ENCODE measurements at places on chromosomes 2 and 18. TPM values are rescaled to one million over a fixed set of nuclear protein-coding genes. Genes with fewer than 3 reads are reported as not detected.

GRCh38 chr2:127637725-127638252 is 8.2 kb upstream of the GPR17 start:
- peak; percentile 79 for DNase-seq

GRCh38 chr2:52345082-52345481 is 1313.2 kb upstream of the NRXN1 start:
- DNase-seq = no peak

The REG3G gene
- 0.43 TPM for total RNA-seq

The STPG4 gene
- total RNA-seq = 1.0 TPM

The POTEE gene
- 0.37 TPM for total RNA-seq

The SOX11 gene
- total RNA-seq = 13.3 TPM

The SPEG gene
- total RNA-seq = 15.6 TPM

DNA sequence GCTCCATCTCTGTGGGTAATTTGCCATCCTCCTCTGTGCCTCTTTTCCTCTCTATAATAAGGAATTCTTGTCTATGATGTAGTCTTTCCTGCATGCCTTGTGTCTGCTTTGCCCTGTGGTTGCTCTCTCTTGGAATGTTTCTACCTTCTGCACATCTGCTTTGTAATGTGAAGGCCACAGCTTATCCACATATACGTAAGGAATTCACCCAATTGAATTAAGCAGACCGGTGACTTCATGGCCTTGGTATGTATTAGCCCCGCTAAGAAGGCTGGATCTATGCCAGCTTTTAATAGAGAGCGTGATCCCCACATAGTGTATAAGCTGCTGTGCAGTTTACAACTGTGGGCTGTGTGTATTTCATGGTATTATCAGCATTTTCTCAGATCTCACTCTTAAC is 274.7 kb downstream of the RNF144A start:
- peak; percentile 77 for DNase-seq

DNA sequence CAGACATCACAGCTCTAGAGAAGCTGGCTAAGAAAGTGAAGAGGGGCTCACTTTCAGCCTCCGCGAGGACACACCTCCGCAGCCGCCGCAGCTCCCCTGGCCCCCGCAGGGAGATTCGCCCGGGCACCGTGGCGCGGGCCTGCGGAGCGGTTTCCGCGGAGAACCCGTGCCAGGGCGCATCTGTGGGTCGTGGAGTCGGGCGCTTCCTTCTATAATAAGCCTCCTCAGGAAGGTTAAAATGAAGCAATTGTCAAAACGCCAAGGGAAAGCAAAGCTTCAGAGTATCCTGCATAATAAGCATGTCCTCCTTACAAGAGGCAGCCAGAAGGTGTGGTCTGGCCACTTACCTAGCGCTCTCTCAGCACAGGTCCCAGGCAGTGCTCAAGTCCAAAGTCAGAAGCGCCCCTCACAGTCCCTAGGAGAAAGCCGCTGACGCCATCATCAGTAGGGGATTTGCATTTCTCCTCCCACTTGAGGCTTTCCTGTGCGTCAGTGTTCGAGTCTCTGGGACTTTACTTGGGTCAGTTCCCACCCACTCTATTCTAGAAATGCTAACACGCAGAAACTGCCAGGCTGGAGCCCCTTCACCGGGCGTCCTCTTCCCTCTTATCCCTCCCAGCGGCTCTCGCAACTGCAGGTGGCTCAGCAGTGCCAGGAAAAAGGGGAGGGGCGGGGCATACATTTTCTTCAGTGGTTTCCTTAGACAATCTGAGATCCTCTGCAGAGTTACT is at the start of gene STAT4:
TSS of gene STAT4 (minus strand) at position 395 of the 731 bp plus-strand sequence. CDS start 2,791 bp downstream, outside the sequence.
- DNase-seq = peak; percentile 72

The EML6 gene
- 2.8 TPM for total RNA-seq
